T-cell (primary cell): ENCODE measurements at places on chromosomes 3 and 15. TPM values are rescaled to one million over a fixed set of nuclear protein-coding genes. Genes with fewer than 3 reads are reported as not detected.

DNA sequence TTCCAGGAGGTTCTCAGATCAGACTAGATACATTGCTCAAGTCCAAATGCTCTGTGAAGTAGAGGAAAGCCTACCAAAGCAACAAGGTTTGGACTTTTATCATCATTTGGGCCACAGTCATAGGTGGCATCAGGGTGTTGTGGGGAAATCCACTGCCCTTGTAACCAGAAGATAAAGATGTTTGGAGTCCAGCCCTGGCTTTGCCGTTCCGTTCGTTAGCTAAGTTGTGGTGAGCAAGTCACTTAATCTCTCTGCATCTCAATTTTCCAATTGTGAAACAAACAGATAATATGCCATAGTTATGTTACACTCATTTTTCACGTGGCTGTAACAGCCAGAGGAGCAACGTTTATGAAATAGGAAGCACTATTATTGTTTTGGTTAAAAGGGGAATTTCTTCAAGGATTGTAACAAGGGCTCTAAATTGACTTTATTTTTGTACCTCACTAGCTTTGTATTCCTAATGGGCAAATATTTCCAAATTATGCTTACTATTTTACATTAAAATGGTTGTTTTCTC lies 125.6 kb downstream of the CD47 start:
- H3K4me3 ChIP-seq = no peak overlapping the region
- H3K4me1 ChIP-seq = peaks cover 2% of the 10 kb centered on the region
- no peak for DNase-seq
- no peaks in the 10 kb centered on the region for H3K36me3 ChIP-seq
- no peaks in the 10 kb centered on the region for H3K27me3 ChIP-seq
- H3K27ac ChIP-seq = no peak overlapping the region

GRCh38 chr3:5473471-5473870 lies 286.0 kb downstream of the EDEM1 start:
- no peak overlapping the region for H3K27ac ChIP-seq
- H3K4me1 ChIP-seq = no peaks in the 10 kb centered on the region
- no peaks in the 10 kb centered on the region for H3K27me3 ChIP-seq

DNA sequence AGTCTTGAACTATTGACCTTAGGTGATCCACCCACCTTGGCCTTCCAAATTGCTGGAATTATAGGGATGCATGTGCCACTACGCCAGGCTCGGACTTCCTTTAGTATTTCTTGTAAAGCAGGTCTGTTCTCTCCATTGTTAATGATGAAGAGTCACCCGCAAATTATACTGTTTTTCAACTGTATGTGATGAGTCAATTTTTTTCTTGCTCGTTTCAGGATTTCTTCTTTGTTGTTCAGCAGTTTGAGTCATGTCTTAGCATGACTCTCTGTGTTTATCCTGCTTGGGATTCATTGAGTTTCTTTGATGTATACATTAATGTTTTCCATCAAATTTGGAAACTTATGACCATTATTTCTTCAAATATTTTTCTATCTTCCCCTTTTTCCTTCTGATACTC lies 28.9 kb downstream of the GRAMD1C start:
- H3K27ac ChIP-seq = no peak overlapping the region
- no peaks in the 10 kb centered on the region for H3K36me3 ChIP-seq
- no peak overlapping the region for H3K4me3 ChIP-seq
- DNase-seq = no peak

DNA sequence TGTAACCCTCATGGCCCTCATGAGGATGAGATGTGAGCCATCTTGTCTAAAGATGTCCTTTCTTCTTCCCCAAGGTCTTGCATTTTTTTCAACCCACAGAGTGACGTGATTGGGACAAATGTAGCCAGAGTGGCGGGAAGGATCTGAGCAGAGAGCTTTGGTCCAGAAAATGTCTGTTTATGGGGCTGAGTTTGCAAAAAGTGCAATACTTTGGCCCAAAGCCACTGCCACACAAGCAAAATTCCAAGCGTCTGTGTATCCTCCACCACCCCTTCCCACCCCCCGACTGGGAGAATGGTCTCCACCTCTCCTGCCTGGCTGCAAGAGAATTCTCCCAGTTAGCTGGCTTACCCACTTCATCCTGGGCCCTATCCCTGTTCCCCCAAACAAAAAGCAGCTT lies 246.9 kb upstream of the LRIG1 start:
- H3K36me3 ChIP-seq = no peaks in the 10 kb centered on the region
- no peak for DNase-seq
- H3K27me3 ChIP-seq = no peaks in the 10 kb centered on the region

- peaks cover 9% of the 10 kb centered on the region for H3K27me3 ChIP-seq
- H3K4me1 ChIP-seq = no peaks in the 10 kb centered on the region
- no peak overlapping the region for H3K27ac ChIP-seq
- H3K36me3 ChIP-seq = no peaks in the 10 kb centered on the region
Measured at GRCh38 chr3:10383850-10384248, 62.9 kb upstream of the SEC13 start.

- DNase-seq = no peak
Measured at GRCh38 chr3:195705081-195705991, 15.4 kb upstream of the MUC20 start.

DNA sequence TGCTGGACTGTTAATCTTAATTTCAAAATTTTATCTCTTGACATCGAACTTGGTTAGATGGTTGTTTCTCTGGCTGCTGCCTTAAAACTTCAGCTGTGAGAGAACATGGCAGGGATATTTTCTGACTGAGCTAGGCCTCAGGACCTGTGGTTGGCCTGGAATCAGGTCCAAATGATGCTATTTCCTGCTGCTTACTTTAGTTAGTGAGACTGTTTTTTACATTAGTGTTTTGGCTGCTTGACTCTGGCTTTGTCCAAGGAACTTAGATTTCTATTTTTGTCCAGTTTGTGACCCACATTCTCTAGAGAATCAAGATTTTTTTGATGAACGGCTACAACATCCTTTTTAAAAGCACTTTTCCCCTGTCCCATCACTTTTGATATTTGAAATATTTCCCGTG lies 497.9 kb upstream of the SGO1 start:
- H3K27me3 ChIP-seq = no peaks in the 10 kb centered on the region
- H3K36me3 ChIP-seq = no peaks in the 10 kb centered on the region
- no peak overlapping the region for H3K4me3 ChIP-seq
- no peak for DNase-seq
- H3K4me1 ChIP-seq = no peaks in the 10 kb centered on the region

DNA sequence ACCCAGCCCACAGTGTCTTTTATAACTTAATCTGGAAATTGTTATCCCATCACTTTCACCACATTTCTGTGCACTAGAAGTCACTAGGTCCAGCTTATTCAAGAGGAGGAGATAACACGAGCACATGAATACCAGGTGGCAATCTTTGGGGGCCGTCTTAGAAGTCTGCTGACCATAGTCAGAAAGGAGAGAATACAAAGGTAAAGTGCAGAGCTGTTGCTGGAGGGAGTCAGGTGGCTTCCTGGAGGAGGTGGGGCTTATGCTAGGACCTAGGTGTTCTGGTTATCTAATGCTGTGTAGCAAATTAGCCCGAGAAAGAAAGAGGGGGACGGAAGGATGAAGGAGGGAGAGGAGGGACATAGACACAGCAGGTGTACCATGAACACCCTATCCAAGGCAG lies 46.5 kb downstream of the SLC6A20 start:
- H3K27ac ChIP-seq = no peak overlapping the region
- no peak overlapping the region for H3K4me3 ChIP-seq
- DNase-seq = no peak
- peaks cover 6% of the 10 kb centered on the region for H3K36me3 ChIP-seq

- DNase-seq = no peak
- H3K4me3 ChIP-seq = no peak overlapping the region
- H3K27me3 ChIP-seq = no peaks in the 10 kb centered on the region
- H3K36me3 ChIP-seq = no peaks in the 10 kb centered on the region
- no peak overlapping the region for H3K27ac ChIP-seq
Measured at GRCh38 chr3:140164156-140164555, 229.2 kb downstream of the CLSTN2 start.

DNA sequence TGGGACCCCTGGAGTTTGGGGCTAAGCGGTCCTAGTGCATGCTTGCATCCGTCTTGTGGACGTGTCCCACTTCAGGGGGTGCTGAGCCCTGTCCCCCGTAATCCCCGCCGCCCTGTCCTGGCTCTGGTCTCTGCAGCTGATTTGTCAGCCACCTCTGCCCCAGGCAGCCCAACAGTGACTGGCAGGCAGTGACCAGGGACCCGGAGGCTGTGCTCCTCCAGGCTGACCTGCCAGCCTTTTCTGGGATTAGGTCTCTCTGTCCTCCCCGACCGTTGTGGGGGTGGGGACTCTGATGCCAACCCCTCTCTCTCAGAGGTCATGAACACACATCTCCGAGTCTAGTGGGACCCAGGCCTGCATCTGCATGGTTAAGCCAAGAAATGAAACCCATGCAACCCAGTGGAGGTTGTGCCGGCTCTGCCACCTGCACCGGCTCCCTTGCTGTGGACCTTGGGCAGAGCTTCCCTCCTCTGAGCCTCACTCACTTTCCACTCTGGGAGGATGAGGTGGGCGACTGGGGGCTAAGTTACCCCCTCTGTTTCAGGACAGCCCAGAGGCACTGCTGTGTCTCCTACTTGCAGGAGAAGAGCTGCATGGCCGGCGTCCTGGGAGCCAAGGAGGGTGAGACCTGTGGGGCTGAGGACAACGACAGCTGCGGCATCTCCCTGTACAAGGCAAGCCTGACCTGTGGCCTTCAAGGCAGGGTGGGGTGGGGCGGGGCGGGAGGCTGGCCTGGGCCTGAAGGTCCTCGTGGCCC lies 60.2 kb downstream of the FBLN2 start:
- no peaks in the 10 kb centered on the region for H3K27me3 ChIP-seq
- H3K36me3 ChIP-seq = no peaks in the 10 kb centered on the region
- DNase-seq = no peak
- H3K27ac ChIP-seq = no peak overlapping the region

Gene RASSF1
- 89.1 TPM for total RNA-seq

- no peak overlapping the region for H3K27ac ChIP-seq
- H3K4me1 ChIP-seq = no peaks in the 10 kb centered on the region
- DNase-seq = no peak
- no peaks in the 10 kb centered on the region for H3K36me3 ChIP-seq
Measured at GRCh38 chr3:187507266-187507665, 139.1 kb downstream of the RTP4 start.

- no peak overlapping the region for H3K4me3 ChIP-seq
- no peaks in the 10 kb centered on the region for H3K27me3 ChIP-seq
- no peaks in the 10 kb centered on the region for H3K36me3 ChIP-seq
- no peak overlapping the region for H3K27ac ChIP-seq
- no peak for DNase-seq
Measured at GRCh38 chr15:86002444-86002843, 77.2 kb upstream of the AGBL1 start.

DNA sequence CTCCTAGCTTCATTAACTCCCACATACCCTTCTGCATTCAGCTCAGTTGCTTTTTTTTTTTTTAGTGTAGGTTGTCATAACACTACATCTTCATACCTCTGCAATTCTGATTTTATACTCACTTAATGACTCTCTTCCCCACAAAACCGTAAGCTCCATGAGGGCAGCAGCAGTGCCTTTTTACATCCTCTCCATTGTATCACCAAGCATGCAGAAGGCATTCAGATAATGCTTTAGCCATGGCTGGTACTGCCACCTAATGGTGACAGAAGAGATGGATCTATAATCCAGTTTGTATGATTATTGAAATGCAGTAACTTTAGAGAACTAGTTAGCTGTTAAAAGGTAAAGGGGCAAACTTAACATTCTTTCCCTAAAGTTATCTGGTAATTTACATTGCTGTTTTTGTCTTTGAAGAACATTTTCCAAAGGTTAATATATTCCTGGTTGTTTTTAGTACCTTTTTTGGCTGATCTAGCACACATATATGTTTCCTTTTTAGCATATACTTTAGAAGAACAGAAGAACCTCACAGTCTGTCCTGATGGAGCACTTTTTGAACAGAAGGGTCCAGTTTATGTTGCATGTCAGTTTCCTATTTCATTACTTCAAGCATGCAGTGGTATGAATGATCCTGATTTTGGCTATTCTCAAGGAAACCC lies 36.8 kb downstream of the ATP1B3 start:
- no peaks in the 10 kb centered on the region for H3K27me3 ChIP-seq
- H3K36me3 ChIP-seq = no peaks in the 10 kb centered on the region
- DNase-seq = peak; percentile 41
- H3K4me1 ChIP-seq = no peaks in the 10 kb centered on the region
- H3K27ac ChIP-seq = no peak overlapping the region

DNA sequence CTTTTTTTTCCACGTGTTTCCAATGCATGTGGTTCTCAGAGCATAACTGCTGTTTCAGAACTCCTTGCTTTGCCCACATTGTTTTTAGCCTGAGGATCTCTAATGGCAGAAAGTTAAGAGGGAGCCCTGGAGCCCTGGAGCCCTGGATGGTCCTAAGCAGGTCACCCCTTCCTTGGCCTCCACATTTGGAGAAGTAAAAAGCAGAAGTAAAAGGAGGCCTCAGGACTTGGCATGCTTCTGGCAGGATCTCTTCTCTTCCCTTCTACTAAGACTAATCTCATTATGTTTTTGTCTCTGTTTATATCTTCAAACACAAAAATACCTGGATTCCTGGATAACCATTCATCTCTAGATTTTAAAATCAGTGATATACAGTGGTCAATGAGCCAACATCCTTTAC lies 50.1 kb downstream of the P2RY1 start:
- H3K4me3 ChIP-seq = no peak overlapping the region
- no peaks in the 10 kb centered on the region for H3K27me3 ChIP-seq
- H3K36me3 ChIP-seq = no peaks in the 10 kb centered on the region
- H3K4me1 ChIP-seq = no peaks in the 10 kb centered on the region
- no peak for DNase-seq
- no peak overlapping the region for H3K27ac ChIP-seq

DNA sequence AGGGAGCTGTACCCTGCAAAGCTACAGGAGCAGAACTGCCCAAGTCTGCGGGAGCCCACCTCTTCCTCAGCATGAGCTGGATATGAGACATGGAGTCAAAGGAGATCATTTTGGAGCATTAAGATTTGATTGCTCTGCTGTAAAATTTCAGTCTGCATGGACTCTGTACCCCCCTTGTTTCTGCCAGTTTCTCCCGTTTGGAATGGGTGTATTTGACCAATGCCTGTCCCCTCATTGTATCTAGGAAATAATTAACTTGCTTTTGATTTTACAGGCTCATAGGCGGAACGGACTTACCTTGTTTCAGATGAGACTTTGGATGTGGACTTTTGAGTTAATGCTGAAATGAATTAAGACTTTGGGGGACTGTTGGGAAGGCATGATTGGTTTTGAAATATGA lies 18.3 kb downstream of the RNF13 start:
- H3K4me1 ChIP-seq = no peaks in the 10 kb centered on the region
- H3K27ac ChIP-seq = no peak overlapping the region
- H3K27me3 ChIP-seq = no peaks in the 10 kb centered on the region
- H3K36me3 ChIP-seq = no peaks in the 10 kb centered on the region
